Amniotic stem cell (primary cell): ENCODE measurements at places on chromosomes 1 and 21.

DNA sequence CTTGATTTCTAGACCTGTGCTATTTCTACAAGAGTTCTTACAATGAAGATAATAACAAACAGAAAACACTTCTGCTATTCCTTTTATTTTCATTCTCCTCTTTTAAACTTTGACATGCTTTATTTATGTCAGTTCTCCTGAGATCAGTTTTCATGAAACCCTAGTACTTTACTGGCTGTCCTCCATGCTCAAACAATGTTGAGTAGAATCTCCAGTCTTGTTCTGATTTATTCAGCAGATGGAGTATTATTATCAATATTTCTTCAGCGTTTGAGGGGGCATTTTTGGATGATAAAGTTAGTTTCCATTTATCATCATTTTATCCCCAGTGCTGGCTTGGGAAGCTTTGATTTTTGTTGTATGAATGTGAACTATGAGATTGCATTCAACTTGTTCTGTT, 85.9 kb upstream of the WARS2 start:
- no peak for DNase-seq

- DNase-seq: no peak
These were observed 39.7 kb downstream of the BACE2 start for GRCh38 chr21:41207401-41208375.

DNA sequence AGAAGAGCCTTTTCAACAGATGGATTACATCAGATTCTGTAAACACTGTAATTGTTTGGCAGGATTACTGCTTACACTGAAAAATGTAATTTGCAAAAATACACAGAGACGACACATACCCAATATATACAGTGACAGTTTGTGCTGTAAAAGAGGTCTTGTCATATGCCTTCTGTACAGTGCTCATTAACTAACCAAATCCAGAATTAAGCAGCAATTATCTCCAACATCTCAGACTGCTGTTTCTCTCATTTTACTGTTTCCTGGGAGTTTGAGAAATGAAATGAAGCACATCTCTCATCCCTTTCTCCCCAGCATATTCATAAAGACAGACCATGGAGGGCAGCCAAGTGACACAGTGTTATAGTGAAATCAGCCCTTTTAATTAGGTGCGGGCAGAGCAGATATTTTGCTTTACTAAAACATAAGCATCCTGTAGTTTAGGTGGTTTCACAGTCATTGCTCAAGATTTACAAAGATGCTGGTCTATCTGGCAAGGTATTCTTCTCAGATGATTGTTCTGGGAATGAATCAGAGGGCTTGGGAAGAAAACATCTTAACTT, 618.4 kb upstream of the USP24 start:
- DNase-seq: no peak

DNA sequence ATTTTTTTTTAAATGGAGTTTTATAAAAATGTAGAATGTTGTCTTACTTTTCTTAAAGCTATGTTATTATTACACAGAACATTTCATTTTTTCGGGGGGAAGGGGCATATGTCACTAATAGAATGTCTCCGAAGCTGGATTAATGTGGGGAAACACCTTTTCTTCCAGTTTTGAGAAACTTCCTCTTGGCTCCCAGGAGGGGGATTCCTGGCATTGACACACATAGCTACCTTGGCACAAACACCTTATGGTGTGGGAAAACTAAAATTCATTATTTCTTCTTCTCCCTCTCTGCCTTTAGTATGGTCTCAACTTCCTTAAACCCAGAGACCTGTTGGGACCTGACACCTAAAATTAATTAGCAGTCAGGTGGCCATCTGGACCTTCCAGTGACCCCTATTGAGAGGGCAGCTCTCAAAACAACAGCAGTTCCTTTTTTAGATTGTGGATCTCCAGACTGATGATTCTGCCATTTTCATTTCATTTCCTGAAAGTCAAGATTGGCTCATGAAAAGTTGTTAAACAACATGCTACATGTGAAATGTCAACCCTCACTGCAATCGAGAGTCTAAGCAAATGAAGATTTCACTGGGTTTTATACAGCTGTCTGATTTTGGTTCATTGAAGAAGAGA, 70.1 kb upstream of the EDEM3 start:
- DNase-seq: no peak

- DNase-seq: no peak
These were observed 65.3 kb upstream of the TARDBP start for GRCh38 chr1:10947181-10947580.

DNA sequence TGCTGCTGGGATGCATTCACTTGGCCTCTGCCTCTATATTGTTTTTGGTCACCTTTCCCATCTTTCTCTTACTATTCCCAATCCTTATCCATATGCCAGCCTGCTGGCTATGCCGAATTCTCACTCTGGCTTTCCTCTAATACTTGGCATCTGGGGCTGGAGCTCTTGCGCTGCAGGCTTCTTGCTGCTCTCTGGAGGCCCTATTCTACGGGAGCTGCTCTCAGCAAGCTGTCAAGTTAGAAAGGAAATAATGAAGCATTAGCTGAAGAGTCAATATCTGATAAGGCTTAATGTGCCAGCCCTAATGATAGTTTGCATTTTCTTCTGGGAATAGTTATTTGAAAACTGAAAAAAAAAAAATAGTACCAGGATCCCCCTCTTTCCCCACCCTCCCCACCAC, 125.3 kb upstream of the CYYR1 start:
- DNase-seq: no peak

DNA sequence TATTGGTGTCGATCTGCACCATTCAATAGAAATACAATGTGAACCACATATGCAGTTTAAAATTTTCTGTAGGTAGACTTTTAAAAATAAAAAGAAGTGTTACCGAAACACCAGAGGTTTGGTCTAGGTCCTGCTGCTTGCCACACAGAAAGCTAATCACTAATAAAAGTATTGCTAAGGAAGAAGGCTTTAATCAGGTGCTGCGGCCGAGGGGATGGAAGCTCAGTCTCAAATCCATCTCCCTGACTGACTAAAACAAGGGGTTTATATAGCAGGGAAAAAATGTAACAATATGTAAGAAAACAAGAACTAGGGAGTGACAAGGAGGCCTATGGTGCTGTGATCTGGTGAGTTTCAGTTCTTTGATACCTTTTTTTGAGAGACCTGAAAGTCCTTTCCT, 99.3 kb downstream of the XPR1 start:
- DNase-seq: no peak

DNA sequence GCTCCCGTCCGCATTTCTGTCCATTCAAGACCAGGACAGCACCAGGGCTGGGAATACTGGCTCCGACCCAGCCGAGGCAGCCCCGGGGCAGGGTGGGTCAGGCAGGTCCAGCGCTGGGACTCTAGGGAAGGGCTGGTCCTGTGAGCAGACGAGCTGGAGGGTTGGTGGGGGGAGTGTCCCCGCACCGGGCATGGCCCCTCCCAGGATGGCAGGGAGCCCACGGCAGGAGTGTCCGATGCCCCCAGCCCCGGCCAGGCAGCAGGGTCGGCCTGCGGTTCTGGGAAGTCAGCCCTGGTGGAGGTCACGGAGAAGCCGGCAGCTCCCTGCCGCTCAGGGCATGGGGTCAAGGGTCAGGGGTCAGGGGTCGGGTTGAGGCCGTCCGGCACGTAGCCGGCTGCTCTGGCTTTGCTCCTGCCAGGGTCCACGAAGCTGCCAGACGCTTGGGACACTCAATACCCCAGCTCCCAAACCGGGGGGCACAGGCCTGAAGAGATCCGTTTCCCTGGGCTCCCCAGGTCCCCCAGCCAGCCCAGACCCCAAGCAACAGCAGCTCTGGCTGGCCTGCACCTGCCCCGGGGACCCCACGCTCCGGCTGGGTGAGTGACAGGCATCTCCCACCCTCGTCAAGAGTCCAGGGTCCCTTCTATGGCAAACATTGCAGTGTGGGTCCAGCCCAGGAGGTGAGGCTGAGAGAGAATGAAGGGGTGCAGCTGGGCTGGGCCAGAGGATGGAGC, 6.7 kb downstream of the C1QTNF12 start:
- DNase-seq: no peak

DNA sequence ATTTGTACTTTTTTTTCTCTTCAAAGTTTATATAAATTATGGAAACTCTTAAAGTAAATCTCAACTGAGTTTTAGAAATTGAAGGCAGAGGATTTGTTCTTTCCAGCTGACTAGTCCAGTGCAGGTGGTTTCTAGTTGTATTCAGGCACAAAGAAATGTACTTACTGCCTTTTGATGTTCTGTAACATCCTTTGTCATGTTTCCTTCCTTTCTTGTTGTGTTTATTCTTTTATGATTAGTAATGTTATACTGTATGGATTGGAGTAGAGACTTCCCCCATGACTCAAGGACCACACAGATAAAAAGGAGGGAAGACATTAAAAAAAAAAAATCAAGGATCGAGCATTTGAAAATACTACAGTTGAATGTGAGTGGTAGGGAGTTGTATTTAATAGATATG, 8.0 kb downstream of the HIPK1 start:
- no peak for DNase-seq

GRCh38 chr1:53577761-53578100, 118.5 kb downstream of the DMRTB1 start:
- no peak for DNase-seq

DNA sequence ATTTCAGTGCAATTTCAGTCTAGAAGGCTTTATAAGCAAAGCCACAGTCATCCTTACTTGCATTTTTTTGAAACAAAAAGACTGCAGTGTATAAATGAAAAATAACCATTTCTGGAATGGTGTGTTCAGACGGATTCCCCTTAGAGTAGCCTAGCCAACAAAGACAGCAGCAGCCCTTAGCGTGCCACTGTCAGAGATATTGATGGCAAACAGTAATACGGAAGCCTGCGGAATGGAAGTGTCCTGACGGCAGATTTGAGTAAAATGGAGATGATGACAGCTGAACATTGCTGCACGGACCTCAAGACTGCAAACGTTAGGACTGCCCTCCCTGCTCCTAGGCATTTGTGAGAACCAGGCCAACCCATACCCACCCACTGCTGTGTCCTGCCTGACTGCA, 54.7 kb downstream of the PDE9A start:
- no peak for DNase-seq
